ENCODE measurements at places on chromosomes 6 and 20.

DNA sequence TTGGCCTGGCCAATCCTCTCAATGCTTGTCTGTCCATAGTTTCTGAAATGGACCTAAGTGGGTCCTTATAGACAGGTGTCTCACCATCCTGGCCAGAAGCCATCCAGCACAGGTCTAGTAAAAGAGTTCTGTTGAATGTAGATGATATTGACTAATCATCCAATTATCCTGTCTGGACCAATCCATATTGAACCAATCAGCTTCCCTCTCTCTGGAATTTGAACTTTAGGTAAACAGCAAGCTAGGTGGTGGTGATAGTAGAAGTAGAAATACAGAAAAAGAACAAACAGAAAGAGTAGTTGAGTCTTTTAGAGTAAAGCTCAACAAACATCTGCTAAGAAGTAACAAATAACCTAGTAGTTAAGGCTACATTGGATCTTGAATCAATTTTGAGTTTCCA, 9.5 kb upstream of the PNRC1 start:
- DNase-seq: no peak

DNA sequence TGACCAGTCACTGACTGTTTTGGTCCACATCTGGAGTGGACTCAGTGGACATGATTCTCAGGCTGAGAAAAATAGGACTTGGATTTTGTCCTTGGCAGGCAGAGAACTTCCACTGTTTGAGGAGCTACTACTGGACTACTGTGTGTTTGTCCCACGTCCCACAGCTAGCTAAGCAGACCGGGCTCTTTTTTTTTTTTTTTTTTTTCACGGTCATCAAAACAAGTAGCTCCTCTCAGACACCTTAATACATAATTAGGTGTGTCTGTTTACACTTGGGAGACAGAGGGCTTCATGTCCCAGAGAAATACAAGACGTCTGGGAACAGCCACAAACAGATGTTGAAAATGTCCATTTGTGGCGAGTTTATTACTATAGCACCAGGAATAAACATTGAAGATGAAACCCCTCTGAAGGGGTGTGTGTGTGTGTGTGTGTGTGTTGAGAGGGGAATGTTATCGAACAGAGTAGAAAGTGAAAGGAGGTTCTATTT, 155.0 kb upstream of the SUPT3H start:
- DNase-seq: no peak

- no peak for DNase-seq
These were observed 10.8 kb downstream of the HBS1L start for GRCh38 chr6:135043846-135044245.

DNA sequence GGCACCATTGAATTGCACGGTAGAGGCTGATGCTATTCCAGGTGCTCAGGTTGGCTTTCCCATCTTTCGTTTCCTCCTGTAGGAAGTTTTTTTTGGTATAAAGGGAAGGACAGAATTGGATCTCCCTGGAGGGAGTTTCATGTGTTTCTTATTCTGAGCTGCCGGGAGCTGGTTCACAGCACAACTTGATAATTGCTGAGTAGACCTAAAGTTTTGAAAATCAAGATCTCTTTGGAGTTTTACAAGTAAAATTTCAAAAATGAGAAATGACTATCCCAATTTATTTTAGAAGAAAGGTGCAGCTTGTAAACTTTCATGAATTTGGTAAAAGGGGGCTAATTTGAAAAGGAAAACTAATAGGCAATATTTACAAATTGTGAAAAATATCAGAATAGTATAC, 125.2 kb upstream of the ESR1 start:
- DNase-seq: no peak

GRCh38 chr20:10924644-10925201, 250.9 kb upstream of the JAG1 start:
- peak; percentile 23 for DNase-seq

DNA sequence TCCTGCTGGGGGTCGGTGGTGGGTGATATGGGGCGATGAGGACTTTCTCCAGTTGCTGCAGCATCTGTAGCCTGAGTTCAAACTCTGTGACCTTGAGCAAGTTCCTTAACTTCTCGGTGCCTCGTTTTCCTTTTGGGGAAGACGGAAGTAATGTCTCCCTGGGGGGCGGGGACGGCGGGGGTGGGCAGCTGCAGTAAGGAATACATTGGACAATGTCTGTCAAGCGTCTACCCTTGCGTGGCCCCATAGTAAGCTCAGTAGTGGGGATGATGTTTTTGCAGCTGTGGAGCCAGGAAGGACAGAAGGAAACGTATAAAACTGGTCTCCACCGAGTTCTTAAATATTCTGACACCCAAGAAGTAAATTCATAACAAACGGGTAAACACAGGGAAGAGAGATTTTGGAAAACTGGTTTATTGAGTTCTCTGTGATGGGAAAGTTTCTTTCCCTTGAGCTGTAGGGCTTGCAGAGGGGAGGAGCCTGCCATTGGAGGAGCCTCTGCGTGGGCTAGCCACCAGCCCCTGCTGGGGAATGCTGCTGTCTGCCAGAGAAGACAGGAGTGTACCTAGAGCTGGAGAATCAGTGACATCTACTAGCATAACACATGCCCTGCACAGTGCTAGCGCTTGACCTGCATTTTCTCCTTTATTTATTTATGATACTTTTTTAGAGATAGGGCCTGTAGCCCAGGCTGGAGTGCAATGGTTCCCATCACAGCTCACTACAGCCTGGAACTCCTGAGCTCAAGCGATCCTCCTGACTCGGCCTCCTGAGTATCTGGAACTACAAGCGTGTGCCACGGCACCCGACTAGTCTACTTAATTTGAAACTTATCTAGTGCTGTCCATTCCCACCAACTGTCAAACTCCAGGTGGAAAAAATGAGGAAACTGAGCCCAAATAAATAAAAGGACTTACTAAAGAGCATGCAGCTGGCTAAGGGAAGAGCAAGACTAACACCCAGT, 1.2 kb upstream of the ACSS1 start:
- DNase-seq: no peak

- DNase-seq: no peak
These were observed 75.1 kb upstream of the ATXN1 start for GRCh38 chr6:16836144-16836981.

All from NCI-H1436 treated with DMSO at 0.1 percent for 48 hours (cell line).